ENCODE measurements at places on chromosomes 16 and 17.

DNA sequence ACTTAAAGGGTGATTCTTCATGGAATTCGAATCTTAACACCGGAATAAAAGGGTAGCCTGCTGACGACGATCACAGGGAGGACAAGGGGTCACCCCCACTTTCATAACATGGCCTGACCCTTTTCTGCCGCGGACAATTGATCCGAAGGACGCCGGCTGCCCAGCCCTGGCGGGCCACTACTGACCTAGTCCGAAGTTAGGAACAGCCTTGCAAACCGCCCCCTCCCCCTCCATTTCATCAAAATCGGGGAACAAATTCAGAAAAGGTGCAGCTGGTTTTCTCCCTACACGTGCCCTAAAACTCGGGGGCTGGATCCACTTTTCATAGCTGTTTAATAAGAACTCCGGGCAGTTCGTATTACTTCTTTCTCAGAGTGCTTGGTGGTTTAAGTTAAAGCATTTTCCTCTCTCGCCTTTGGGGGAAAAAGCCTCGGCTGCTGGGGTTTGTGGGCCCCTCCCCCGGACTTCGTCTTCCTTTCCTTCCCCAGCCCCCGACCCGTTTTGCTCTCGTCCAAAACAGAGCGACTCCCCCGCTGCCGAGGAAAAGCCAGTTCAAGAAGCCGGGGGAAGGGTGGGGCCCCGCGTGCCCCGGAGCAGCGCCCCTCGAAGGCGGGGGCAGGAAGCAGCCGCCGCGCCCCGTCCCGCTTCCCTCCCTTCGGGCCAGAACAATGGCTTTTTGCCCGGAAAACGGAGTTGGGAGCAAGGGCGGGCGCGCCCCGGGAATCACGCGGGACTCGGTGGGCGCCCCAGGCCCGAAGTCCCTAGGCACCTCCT lies 641 bp upstream of the CBX2 start:
- H3K27ac ChIP-seq, result no peak overlapping the region
- H3K27me3 ChIP-seq, result peaks cover 96% of the 10 kb centered on the region
- no peaks in the 10 kb centered on the region for H3K36me3 ChIP-seq
- DNase-seq, result peak; percentile 45

DNA sequence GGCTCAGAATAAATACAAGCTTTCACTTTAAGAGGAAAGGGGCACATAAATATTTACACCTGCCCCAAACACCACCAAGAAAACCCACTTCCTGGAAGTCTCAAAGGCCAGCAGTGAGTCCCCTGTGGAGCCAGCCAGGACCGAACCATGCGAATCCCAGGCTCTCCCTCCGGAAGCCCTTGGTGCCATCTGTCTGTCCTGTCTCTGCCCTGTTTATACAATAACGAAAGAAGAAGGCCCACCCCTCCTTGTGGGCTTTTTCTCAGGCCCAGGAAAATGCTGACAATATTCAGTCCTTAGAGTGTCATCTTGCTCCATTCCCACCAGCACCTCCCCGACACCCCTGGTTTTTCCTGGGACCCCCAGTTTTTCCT lies 3.6 kb upstream of the SLC6A4 start:
- no peak overlapping the region for H3K27ac ChIP-seq
- no peak overlapping the region for H3K4me3 ChIP-seq
- no peaks in the 10 kb centered on the region for H3K36me3 ChIP-seq
- no peak for DNase-seq
- peaks cover 34% of the 10 kb centered on the region for H3K4me1 ChIP-seq
- no peaks in the 10 kb centered on the region for H3K27me3 ChIP-seq

GRCh38 chr16:67528222-67528869 lies at the start of gene RIPOR1:
TSS of gene RIPOR1 (plus strand) at chr16:67528829. CDS start at chr16:67538447, 9,618 bp downstream.
- no peaks in the 10 kb centered on the region for H3K27me3 ChIP-seq
- H3K27ac ChIP-seq, result peak within 1 kb of the TSS; percentile 94
- peak; percentile 86 for DNase-seq
- peaks cover 16% of the 10 kb centered on the region for H3K4me1 ChIP-seq
- no peaks in the 10 kb centered on the region for H3K36me3 ChIP-seq
- H3K4me3 ChIP-seq, result peak within 1 kb of the TSS; percentile 76

DNA sequence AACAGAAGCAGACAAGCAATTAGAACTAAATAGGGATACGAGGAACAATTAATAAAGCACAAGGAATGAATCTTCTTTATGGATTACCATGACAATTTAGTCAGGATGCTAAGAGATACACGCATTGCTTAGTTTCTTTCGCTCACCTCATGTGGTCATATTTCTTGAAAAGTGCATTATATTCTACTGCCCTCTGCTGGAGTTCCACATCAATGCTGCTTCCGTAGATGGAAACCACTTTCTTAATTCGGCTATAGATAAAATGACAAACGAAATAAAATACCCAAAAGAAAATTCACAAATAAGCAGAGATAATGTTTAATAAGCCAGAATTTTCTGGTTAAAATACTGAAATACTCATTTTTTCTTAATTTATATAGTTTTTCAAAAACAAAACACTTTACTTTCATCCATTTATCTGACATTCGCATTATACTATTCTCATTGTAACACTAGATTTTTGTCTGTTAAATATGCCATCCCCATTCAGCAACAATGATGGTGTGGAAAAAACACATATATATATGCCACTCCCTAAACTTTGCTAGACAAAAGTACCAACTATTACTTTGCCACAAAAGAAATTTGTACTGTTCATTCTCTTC lies 22.0 kb upstream of the PHLPP2 start:
- peaks cover 71% of the 10 kb centered on the region for H3K36me3 ChIP-seq
- H3K27me3 ChIP-seq, result no peaks in the 10 kb centered on the region
- no peak overlapping the region for H3K4me3 ChIP-seq
- no peak for DNase-seq
- no peak overlapping the region for H3K27ac ChIP-seq

DNA sequence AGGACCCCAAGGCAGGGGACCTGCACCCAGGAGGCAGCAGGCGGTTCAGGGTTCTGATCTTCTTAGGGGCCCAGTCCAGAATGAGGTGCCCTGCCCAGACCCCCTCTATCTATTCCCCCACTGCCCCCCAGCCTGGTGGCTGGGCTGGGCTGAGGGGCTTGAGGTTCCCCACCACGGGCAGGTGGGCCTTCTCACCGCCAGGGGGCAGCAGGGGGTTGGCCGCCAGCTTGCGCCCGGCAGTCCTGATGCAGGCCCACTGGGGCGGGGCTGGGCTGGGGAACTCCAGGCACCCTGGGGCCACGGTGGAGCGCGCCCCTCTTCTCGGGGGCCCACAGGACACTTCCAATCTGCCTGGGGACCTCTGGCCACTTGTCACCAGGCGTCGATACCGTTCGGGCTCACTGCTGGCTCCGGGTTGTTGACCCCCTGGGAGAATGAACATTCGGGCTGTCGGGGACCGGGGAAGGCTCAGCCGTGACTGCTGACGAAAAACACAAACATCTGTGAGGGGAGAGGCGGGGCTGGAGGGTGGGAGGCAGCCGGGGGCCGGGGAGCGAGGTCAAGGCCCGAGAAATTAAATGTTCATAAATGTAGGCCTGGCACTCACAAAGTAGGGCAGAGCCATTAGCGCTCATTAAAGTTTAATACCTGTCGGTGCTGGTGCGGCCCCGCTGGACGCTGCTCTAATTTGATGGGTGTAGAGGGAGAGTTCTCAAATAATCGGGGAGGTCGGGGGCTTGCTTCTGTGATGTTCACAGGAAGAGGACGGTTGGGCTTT lies 219.3 kb upstream of the GSE1 start:
- no peaks in the 10 kb centered on the region for H3K27me3 ChIP-seq
- no peak overlapping the region for H3K4me3 ChIP-seq
- peak overlapping the region; percentile 78 for H3K27ac ChIP-seq
- peaks cover 41% of the 10 kb centered on the region for H3K4me1 ChIP-seq

DNA sequence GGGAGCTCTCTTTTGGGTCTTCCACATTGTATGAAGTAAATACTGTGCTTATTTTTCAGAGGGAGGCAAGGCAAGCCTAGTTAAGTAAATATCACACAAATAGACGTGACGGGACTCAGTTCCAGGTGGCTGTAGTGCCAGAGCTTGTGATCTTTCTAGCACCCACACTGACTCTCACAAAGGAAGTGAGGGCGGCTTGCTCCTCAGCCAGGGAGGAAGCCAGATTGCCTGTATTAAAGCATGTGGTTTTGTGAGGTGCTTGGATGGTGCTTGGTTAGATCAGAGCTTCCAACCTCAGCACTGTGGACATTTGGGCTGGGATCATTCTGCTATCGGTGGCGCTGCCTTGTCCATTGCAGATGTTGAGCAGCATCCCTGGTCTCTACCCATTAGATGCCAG lies 80.1 kb downstream of the VAT1L start:
- H3K4me1 ChIP-seq, result peaks cover 11% of the 10 kb centered on the region
- H3K36me3 ChIP-seq, result no peaks in the 10 kb centered on the region
- no peaks in the 10 kb centered on the region for H3K27me3 ChIP-seq
- H3K27ac ChIP-seq, result no peak overlapping the region
- DNase-seq, result no peak

GRCh38 chr17:29292071-29292991 lies 1.6 kb downstream of the NUFIP2 start:
- H3K4me1 ChIP-seq, result peaks cover 33% of the 10 kb centered on the region
- H3K4me3 ChIP-seq, result peak overlapping the region; percentile 89
- peaks cover 3% of the 10 kb centered on the region for H3K36me3 ChIP-seq
- no peaks in the 10 kb centered on the region for H3K27me3 ChIP-seq

- no peak overlapping the region for H3K4me3 ChIP-seq
- no peaks in the 10 kb centered on the region for H3K27me3 ChIP-seq
- H3K27ac ChIP-seq, result peak overlapping the region; percentile 99
- H3K36me3 ChIP-seq, result no peaks in the 10 kb centered on the region
- H3K4me1 ChIP-seq, result peaks cover 99% of the 10 kb centered on the region
Measured at GRCh38 chr16:70691223-70692129, 5.6 kb upstream of the MTSS2 start.

Measured in tibial artery (tissue), 4 donors.